ENCODE measurements at places on chromosomes 4 and X.

DNA sequence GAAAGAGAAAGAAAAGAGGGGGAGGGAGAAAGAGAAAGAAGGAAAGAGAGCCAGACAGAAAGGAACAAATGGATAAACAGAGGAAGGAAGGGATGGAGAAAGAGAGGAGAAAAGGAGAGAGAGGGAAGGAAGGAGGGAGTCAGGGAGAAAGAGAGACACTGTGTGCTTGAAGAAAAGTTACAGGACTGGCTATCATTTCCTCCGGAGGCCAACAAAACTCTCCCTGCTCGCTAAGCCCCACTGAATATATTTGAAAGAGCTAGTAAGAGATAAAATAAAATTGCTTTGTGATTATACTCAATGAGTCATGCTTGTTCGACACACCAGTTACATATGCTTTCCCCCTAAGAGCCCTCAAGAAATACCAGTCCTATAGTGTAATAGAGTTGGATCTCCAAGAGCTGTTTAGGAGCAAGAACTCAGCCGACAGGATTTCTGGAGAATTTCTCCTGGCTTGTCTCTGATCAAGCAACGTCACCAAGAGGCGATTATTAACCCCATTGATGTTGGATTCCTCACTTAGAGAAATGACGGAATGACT, 102.2 kb downstream of the MXRA5 start:
- DNase-seq = no peak

GRCh38 chr4:15884666-15885065, 53.9 kb downstream of the FGFBP1 start:
- DNase-seq = no peak

GRCh38 chr4:76856243-76857073, 41.5 kb downstream of the SOWAHB start:
- no peak for DNase-seq

DNA sequence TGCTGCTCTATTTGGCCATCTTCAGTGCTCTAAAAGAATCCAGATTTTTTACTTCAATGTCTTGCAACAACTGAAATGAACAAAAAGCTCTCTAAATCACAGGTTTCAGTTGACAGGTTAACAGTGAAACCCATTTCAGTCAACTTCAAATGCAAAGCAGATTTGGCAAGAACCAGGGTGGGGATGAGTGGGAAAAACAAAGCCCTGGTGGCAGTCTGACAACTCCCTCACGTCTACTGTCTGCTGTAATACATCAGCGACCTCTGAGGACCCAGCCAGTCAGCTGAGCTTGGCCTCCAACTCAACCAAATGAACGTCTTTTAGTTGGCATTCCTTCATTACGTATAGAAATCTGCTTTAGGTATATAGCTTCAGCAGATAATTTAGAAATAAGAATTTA, 95.8 kb downstream of the COL25A1 start:
- DNase-seq = no peak

GRCh38 chrX:20666331-20666730, 399.6 kb upstream of the RPS6KA3 start:
- no peak for DNase-seq

DNA sequence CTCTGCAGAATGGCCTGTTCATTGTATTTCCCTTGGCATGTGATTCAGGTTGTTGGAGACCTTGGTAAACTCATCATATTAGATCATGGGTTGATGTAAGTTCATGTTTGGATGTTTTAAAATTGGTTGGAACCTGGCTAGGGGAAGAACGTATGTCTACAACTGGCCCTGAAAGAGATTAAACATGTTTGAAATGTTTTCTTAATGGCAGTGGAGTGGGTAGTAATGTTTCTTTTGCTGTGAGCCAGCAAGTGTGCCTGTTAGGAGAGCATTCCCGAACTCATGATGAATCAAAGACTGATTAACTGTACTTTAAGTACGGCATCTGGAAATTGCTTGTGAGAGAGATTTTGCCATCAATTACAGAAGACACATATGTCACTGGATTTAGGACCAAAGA, 44.5 kb upstream of the SLC4A4 start:
- no peak for DNase-seq

DNA sequence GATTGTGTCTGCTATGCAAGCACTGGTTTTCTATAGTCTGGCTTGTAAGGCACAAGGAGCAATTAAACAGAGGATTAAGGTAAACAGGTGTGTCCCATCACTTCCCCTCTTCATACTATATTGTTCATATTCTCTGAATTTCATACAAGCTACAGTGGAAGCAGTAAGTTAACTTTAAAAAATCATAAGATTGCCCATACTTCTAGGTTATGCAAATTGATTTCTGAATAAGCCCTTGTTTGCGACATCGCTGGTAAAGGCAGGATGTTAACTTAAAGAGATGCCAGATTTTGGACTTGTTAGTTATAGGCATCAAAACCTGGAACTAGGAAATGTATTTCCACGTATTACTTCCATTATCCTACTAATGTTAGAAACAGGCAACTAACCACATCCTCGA, 1.0 kb upstream of the TMEM131L start:
- no peak for DNase-seq

GRCh38 chr4:89538886-89539285, 231.3 kb upstream of the GPRIN3 start:
- no peak for DNase-seq

DNA sequence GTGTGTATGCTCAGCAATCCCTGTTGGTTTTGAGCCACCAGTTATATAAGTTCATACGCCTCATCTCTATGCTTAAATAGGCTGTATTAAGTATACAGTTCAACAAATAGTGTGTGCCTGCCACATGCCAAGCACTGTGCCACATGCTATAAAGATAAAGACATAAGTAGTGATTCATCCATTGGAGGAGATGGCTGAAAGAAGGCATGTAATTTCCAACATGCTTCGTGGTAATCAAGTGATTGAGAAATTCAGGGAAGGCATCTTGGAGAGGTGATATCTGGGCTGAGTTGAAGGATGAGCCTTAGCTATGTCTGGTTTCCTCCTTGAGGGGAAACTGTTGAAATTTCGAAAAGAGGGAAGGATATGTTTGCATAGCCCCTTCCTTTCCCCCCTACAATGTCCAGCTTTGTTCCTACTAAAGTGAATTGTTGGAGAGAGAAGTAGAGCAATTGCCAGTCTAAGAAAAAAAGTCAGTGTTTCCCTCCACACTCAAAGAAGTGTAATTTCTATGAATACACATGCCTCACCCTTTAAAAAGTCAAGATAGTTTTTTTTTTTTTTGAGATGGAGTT, 96.5 kb downstream of the ARHGAP10 start:
- DNase-seq = no peak

GRCh38 chr4:5883916-5884315, 9.0 kb downstream of the CRMP1 start:
- no peak for DNase-seq

DNA sequence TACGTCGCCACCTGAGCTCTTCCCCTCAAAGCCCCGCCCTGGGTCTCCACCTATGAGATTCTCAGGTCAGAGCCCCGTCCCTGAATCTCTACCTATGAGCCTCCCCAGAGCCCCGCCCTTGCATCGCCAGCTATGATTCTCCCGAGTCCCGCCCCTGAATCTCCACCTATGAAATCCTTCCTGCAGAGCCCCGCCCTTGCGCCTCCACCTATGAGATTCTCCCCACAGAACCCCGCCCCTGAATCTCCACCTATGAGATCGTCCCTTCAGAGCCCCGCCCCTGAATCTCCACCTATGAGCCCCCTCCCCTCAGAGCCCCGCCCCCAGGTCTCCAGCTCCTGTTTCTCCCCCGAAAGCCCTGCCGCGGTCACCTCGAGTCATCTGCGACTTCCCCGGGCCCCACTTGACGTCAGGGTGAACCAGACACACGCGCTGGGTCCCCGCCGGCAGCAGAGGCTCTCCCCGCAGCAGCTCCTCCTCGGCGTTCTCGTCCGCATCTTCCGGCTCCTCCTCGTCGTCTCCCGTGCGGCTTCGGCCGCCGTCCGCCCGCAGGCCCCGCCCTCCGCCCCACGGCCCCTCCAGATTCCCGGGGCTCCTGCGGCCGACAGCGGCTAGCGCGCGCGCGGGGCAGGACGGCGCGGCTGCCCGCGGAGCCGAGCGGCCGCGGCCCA, 393 bp downstream of the GTPBP6 start:
- DNase-seq = peak; percentile 95

DNA sequence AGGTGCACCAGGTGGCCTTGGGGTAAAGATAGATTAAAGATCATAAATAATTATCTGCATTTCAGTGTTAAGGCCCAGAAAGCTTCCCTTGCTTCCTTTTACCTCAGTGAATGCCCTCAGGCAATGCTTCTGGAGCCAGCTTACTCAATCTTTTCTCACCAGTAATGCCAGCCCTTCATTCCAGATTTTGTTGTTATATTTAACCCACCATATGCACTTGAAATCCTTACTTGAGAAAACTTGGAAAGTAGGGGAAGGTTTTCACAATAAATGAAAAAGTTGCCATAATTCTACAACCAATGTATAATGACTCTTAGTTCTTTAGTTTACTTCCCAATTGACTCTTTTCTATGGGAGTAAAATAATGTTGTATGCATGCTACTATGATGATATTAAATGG, 17.1 kb upstream of the PBDC1 start:
- no peak for DNase-seq

Measured in stimulated activated CD4-positive, alpha-beta T cell treated with anti-CD3 and anti-CD28 coated beads, Interleukin-1b, Interleukin-23, amount 100 ng/mL, for 1 hour (primary cell).